Fibroblast of gingiva (primary cell): ENCODE measurements at places on chromosomes 3 and 15.
A peak's percentile ranks its signal among the peaks of the same experiment; 100 is the strongest.

- DNase-seq: no peak
Observed at GRCh38 chr15:88077296-88078020, 179.1 kb downstream of the NTRK3 start.

GRCh38 chr3:127628788-127629466 is at the start of gene PODXL2:
TSS of gene PODXL2 (plus strand) at chr3:127629185. CDS start at chr3:127629220, 35 bp downstream.
- DNase-seq: peak; percentile 59

DNA sequence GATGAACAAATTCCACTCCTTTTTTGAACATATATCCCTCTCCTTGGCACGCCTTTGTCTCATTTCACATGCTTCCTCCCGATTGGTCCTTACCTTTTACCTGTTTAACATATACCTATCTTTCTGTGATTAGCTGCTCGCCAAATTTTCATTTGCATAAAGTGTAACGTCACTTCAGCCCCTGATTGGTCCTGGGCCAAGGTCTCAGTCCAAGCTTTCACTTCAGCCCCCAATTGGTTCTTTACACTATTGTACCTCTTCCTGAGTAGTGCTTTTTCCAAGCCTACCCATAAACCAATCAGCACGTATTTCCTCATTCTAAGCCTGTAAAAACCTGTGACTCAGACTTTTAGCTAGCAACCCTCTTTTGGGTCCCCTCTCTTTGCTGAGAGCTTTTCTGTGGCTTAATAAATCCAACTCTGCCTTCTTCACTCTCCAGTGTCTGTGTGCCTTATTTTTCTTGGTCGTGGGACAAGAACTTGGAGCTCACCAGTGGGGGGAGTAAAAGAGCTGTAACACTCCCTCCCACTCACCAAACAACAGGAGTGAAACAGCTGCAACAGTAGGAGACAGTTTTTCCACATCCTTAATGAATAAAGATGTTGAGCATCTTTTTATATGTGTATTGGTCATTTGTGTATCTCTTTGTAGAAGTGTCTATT is 584 bp upstream of the XCR1 start:
- no peak for DNase-seq

GRCh38 chr15:62403164-62403809 is 238.2 kb upstream of the C2CD4B start:
- peak; percentile 78 for DNase-seq

DNA sequence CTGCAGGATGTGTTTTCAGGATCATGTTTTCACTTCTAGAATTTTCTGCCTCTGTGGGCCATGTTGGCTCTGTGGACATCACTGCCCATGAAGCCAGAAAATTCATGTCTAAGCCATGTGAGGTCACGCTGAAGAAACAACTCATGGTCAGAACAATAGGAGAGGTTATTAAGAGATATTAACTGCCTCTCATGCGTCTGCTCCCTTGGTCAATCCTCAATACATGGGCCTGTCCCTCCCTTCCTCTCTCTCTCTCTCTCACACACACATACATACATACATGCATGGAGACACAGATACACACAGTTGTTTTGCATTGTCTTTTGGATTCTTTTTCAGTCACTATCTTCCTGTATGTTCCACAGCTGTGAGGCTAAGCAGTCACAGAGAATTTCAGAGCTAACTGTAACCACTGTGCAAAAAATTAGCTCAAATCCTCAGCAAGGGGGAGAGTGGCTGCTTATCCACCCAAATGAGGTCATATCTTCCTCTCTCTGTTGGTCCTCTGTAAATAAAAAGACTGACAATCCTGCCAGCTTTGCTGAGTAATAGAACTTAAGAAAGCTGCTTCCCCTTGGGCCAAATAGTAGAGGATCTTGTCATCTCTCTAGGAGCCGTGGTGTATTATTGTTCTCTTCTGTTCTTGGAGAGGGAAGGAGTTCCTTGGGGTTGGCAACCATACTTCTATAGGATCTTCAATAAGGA is 45.6 kb downstream of the LRTM1 start:
- peak; percentile 96 for DNase-seq

DNA sequence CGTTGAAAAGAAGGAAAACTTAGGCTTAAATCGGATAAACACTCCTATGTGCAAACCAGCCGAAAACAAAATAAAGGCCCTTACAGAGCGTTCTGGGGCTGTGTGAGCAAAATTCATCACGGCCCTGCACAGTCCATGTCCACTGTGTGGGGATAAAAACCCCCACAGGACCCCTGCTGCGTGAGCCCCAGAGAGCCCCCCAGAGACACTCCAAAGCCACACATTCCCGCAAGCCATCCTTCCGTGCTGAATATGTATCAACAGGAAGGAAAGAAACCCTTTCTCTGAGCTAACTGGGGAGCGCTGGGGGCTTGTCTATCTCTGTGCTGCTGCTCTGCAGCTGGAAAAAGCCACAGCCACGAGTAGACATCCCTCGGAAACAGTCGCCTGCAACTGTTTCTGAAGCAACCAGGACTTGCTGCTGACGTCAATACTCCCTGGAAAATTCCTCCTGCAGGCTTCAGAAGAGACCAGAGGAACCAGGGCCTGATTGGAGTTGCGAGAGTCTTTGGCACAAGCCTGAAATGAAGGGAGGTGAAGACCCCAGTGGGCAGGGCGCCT is 72.7 kb downstream of the NUP210 start:
- DNase-seq: no peak

DNA sequence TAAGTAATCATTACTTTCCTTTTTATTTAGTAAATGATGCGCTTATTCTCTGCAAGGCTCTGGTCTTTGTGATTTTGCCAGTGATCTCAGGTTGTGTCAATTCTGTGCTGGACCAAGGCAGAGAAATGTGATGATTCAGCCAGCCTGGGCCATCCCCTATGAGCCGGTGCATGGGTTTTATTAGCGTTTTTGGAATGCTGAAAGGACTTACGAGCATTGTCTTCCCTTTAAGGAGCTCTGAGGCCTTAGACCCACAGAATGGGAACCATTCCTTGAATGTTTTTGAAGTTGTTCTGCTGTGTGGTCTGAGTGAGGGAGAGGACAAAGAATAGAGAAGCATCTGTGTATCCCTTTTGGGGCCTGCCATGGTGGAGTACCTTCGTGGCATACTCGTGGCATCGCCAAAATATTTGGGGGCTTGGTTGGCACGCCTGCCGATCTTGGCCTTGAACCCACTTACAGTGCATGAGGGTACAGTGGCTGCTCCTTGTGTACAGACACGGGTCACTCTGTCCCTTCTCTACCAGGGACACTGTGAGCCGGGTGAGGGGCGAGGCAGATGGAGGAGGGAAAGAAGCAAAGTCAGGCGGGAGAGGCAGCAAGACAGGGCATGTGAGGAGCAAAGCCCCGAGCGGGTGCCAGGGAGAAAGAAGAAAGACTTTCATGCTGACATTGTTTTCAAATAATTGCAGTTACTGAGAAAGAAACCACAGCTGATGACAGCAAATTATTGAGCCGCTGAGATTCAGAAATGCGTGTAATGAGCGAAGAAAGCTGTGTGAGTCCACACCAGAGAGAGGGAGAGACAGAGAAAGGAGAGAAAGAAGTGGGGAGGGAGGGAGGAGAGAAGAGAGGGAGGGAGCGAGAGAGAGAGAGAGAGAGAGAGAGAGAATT is 269.4 kb upstream of the RGMA start:
- no peak for DNase-seq

DNA sequence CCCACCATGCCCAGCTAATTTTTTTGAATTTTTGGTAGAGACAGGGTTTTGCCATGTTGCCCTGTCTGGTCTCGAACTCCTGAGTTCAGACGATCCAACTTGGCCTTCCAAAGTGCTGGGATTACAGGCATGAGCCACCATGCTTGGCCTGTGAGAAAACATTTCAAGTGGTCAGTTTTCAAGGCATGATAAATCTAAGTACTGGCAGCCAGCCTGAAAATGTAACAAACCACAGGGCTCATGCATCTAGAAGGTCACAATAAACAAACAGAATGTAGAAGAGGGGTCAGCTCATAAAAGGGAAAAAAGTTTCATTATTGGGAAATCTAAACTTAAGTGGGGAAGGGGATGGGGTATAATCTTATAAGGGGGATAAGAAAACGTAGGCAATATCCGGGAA is 39.9 kb downstream of the PPCDC start:
- DNase-seq: peak; percentile 19

DNA sequence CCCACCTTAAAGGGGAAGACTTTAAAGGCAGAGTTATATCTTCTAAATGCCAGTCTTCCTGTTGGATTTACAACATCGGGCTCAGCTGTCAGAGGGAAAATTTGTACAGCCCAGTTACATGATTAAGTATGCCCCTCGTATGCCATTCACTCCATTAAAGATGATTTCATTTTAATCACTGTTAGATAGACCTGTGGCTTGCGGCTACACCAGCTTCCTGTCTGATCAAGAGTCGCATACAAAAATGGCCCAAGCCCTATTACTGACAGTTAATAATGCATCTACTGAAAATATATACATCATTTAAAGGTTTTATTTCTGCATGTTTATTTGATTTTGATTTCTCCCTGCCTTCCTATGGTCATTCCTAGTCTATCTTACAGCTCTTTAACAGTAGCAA is 7.1 kb downstream of the EIF4E3 start:
- DNase-seq: no peak

GRCh38 chr15:80730387-80730786 is 35.3 kb downstream of the ABHD17C start:
- DNase-seq: no peak
